ENCODE measurements at places on chromosomes 12 and 14.

GRCh38 chr14:83047059-83047830 lies 1513.6 kb upstream of the SEL1L start:
- DNase-seq = no peak

GRCh38 chr14:65872536-65872935 lies 460.0 kb downstream of the FUT8 start:
- DNase-seq = no peak

DNA sequence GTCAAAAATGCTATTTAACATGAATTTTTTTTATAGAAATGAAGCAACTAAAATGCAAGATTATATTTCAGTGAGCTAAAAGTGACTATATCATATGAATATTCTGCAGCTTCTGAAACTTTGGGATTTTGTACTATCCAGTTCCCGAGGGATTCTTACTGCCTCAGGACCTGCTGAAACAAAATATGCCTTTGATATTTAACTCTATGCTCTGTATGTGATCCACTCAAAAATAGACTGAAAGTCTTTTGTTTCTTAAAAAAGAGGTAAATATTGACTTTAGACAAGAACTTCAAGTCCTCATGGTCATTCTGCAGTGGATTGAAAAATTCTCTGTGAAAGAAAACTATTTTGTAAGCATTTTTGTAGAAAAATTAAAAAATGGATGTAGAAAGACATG lies 22.4 kb downstream of the CNTN1 start:
- DNase-seq = no peak

- DNase-seq = no peak
Measured at GRCh38 chr14:90587918-90588317, 191.1 kb downstream of the CALM1 start.

GRCh38 chr12:29782871-29783772 lies 620 bp downstream of the TMTC1 start:
- no peak for DNase-seq

DNA sequence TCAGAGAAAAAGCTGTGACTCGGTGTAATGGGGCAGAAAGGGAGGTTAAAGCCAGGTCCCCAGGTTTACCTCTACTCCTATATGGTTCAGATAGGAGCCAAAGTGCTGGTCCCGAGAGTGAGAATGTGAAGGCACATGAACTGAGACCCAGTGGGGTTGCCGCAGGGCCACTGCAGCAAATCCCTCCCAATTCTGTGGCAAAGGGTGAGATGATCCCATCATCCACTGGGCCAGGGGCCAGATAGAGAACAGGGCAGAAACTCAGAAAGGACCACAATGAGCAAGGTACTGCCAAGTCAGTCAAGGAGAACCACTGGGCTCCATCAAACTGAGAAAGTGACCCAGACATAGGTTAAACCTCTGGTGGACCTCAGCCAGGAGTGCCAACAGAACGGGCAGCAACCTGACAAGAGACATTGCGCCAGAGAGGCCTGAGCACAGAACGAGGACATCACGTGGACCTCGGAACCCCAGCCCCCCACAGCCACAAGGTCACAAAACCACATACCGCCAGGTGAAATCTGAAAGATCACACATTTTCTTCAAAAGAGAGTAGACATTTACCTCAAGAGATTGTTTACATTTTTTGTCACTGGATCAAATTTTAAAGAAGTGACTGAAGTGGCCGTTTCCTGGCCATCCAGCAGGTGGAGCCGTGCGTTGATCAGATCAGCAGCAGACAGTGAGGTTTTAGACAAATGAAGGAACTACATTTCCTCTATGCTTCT lies 20.5 kb upstream of the ITPR2 start:
- peak; percentile 58 for DNase-seq

- no peak for DNase-seq
Measured at GRCh38 chr14:99029145-99029915, 242.7 kb downstream of the BCL11B start.

GRCh38 chr12:89882050-89882449 lies 173.4 kb upstream of the ATP2B1 start:
- DNase-seq = no peak

DNA sequence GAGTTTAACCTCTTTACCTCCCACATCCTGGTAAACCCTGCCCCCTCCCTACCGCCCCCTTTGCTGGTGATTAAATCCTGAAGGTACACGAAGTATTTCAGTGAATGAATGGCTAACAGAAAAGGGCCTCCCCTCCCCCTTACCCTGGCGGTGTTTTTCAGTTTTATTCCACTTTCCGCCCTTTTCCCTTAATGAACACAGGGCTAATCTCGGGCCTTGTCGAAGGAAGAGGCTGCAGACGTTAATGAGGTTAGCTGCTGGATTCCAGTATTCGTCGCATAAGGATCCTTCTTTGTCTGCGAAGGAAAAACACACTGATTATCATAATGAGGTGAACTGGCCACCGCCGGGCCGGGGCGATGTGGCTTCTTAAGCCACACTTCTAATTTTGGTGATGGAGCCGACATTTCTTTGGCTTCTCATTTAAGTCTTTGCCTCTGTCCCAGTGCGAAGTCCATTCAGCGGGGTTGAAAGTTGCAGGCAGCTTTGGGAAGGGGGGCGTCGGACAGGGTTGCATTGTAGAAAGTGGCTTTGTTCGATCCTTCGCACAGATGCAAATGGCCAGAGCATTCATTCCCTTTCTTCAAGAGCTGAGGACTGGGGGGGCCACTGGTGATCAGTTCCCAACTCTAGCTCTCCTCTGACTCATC lies 6.5 kb downstream of the MEG3 start:
- DNase-seq = no peak

DNA sequence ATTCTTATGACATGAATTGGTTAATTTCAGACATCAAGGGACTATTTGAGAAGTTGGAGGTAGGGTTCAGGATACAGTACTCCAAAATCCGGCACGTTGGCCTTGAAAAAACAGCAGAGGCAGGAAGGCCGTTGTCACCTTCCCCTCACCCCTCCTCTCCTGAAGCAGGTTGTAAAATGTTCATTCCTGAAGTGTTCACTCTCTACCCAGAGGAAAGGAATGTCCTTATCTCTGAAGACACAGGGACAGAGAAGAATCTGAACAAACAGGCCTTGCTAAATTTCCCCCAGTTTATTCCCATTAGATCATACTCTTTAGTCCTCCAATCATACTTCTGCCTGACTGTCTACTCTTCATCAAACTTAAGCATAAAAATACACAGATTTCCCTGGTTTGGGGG lies 313.6 kb downstream of the ZFP36L1 start:
- DNase-seq = no peak

- no peak for DNase-seq
Measured at GRCh38 chr14:37792124-37792523, 196.7 kb downstream of the TTC6 start.

DNA sequence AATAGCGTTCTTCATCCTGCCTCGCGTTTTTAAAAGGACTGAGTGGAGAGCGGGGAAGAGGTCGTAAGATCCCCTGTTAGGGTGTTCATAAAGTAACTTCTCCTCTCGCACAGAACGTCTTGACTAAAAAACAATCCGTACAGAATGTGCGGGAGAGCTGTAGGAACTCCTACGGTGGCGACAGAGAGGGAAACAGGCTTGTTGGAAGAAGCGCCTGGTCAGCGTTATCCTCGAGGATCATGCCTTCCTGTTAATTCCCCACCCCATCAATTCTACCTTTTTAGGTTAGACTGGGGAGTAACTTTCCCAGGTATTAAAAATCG lies 399 bp upstream of the WASHC4 start:
- DNase-seq = no peak

- DNase-seq = no peak
Measured at GRCh38 chr12:80979816-80980215, 42.1 kb upstream of the LIN7A start.

- DNase-seq = no peak
Measured at GRCh38 chr14:53581504-53581903, 375.1 kb downstream of the BMP4 start.

GRCh38 chr14:68679746-68680467 lies 113.0 kb downstream of the ZFP36L1 start:
- DNase-seq = no peak

GRCh38 chr14:84825481-84826251 lies 704.3 kb upstream of the FLRT2 start:
- no peak for DNase-seq

DNA sequence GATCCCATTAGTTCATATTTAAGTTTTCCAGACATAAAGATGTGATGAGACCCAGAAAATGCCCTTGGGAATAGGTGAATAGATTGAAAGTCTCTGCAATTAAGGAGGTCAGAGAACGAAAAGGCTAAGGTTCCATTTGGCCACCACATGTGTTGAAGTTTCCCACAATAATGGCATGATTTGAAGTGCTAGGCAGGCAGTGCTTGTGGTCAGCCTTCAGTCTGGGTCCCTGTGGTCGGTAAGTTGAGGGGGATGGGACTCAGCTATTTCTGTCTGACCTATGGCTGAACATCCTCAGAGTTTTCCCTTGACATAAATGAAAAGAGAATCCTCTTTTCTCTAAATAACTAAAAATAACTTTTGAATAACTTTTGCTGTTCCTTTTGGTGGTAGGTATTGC lies 92.4 kb downstream of the PELI2 start:
- no peak for DNase-seq

DNA sequence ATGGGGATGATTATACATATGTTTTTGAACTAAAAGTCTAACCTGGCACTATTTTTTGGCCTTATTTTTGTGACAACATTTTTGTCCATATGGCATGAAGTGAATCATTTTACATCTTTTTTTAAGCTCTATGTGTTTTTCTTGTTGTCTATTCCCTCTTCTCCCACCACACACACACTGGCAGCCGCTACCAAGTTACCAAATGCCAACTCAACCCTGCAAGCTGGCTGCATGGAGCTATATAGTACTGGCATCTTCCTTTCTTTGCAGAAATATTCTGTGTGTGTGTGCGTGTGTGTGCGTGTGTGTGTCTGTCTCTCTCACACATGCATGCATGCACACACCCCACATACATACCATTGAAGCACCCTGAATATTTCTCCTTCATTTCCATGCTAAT lies 278.9 kb upstream of the SOX5 start:
- DNase-seq = no peak

GRCh38 chr12:108855284-108856169 lies 1.9 kb downstream of the SSH1 start:
- no peak for DNase-seq
